GM03348 (cell line): ENCODE measurements at places on chromosomes 3 and 15.
A peak's percentile ranks its signal among the peaks of the same experiment; 100 is the strongest.

DNA sequence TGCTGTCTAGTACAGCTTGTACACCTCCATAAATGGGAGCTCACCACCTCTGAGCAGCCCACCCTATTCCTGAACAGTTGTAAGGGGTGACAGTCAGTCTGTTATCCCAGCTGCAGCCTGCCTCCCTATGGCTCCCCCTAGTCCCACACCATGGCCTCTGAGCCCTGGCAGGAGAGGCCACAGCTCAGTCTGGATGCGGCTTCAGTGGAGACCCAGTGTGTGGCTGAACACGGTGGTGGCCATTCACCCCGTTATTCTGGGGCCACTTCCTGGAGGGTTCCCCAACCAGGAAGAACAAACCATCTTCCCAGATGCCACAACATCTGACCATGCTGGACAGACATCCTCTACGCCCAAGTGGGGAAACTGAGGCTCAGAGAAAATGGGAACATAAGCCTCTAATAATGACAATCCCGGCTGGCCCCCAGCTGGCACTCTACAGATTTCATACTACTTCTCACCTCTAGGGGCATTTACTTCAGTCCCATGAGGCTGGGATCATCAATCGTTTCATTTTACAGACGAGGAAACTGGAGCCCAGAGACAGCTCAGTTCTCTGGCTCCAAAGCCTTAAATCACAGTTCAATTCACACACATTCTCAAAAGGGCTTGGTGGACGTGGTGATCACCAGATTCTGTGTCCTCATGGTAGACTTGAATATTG lies 9.2 kb upstream of the GRIP2 start:
- peak; percentile 63 for DNase-seq

- no peak for DNase-seq
Observed at GRCh38 chr3:53862241-53862640, 15.9 kb downstream of the IL17RB start.

DNA sequence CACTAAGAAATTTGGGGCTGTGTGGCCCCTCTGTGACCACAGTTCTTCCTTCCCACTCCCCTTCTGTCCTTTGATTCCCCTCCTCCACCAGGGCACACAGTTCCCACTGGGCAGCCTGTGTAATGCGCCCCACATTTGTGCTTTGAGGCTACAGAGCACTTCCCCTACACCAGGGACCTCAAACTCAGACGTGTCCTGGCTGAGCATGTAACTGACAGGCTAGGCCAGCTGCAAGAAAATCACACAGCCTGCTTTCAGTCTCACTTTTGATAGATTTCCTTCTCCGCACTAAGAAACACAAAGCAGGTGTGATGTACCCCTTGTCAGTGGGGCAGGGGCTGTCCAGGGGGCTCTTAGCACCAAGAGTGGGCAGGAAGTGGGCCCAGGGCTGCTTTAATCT lies 29.6 kb downstream of the PRKCD start:
- no peak for DNase-seq

GRCh38 chr3:25457671-25458419 lies 29.8 kb downstream of the RARB start:
- no peak for DNase-seq

DNA sequence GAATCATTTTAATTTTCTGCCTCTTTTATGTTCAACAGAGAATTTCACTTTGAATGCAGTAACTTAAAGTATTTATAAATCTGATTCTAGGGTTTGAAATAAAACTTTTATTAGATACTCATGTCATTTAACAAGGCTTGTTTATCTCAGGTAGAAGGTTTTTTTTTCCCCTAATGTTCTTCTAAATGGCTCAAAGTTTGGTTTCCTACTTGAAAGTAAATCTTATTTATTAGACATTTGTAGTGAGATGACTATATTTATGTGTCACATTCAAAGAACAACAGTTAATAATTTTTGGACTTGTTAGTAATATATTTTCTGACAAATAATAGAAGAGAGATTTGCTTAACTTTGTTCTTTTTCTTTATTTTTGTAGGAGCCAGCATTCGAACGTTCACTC lies 63.9 kb downstream of the NEO1 start:
- DNase-seq, result no peak

DNA sequence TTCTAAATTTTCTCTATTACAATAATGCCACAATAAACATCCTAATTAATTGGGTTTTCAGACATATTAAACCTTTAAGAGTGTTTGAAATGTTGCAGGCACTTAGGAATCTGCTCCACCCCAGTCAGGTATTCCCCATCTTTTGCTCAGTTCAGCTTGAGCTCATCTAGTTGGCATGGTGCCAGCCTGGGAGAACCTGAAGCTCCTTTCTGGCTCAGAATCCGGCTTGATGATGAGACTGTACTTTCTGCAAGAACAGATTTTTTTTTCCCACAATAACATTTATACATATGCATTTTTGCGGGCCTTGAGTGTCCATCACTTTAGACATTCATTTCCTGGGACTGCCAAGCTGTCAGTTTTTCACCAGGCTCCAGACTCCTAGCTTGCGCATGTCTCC lies 7.7 kb upstream of the OXSR1 start:
- no peak for DNase-seq

GRCh38 chr3:151445273-151446001 lies 15.4 kb downstream of the IGSF10 start:
- DNase-seq, result peak; percentile 84

DNA sequence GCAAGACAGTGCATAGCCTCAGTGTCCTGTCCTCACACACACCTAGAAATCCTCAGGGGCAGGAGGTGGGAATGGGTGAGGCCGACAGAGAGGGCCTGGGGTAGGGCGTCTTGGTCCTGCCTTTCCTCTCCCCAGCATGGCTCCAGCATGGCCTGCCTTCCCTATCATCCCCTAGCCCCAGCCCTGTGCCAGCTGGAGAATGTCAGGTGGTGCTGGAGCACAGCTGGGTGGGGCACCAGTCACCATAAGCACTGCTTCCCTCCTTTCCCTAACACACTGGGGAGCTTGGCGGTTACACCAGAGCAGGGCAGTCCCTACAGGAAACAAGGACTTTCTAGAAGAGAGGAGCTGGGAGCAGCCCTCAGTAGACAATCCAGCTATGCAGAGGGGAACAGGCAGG lies 236.8 kb downstream of the KLF13 start:
- no peak for DNase-seq

GRCh38 chr3:157487339-157487738 lies 15.9 kb downstream of the VEPH1 start:
- DNase-seq, result no peak

DNA sequence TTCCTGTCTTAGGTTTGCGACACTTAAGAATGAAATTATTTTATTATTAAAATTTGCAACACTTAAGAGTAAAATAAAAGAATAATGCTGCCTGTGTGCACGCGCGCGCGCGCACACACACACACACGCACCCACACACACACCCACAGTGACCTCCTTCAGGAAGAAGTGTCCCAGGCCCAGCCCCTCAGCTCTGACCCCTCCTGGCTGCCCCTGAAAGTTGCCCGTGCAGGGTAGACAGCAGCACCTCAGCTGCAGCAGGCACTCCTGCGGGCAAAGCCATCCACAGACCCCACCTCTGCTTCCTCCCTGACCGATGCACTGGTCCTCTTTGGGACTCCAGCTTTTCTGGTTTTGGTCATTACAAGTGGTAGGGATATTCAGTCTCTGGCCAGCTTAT lies 478.2 kb downstream of the NTRK3 start:
- no peak for DNase-seq

- DNase-seq, result no peak
Observed at GRCh38 chr15:78740904-78741274, 70.4 kb downstream of the ADAMTS7 start.

DNA sequence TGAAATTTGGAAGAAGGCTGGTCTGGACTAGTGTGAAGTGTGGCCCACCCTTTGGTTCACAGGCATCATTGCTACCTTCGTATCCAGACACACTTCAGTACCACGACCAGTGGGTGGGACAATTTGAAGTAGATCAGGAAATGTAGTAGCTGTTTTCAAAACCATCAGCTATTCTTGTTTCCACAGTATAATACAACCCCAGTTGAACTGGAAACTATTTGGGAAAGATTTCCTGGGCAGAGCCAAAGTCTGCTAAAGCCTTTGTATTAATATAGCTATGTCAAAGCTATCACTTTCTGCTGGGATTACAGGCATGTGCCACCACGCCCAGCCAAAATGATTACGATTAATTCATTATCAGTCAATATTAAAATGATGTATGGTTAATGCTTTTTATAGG lies 298.8 kb upstream of the RASGRP1 start:
- DNase-seq, result no peak

DNA sequence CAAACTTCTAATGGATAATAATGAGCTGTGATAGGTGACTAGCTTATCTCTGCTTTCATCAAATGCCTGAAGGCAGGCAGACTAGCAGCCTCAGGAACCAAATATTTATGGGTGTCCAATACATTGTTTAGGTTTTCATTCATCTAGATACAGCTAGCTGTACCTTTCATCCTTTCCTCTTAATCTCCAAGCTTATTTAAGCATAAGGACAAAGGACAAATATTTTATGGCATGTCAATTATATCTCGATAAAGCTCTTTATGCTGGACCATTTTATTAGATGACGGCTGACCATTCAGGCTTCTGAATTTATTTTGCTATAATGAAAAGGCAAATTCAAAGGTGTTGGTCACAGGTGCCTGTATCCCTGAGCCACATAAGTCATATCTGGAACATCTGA lies 16.9 kb downstream of the RBM15B start:
- no peak for DNase-seq

DNA sequence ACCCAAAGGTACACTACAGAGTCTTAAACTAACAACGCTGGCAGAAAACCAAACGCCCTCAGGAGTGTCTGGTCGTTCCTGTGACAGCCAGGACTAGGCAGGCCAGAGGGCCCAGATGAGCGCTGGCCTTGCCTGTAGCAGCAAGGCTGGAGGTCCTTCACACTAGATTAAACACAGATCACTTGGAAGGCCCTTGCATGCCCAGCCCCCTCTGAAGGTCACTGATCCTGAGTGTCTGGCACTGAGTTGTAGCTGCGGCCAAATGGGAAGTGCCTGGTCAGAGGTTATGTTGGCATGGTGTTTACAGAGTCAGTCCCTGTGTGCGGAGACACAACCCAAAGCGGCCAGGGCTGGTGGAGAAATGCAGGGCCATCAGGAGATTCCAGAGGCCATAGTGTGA lies 58.9 kb downstream of the ZNF621 start:
- no peak for DNase-seq

GRCh38 chr3:152742368-152743347 lies 92.3 kb upstream of the P2RY1 start:
- DNase-seq, result no peak

GRCh38 chr3:13083898-13084297 lies 10.7 kb upstream of the IQSEC1 start:
- no peak for DNase-seq

DNA sequence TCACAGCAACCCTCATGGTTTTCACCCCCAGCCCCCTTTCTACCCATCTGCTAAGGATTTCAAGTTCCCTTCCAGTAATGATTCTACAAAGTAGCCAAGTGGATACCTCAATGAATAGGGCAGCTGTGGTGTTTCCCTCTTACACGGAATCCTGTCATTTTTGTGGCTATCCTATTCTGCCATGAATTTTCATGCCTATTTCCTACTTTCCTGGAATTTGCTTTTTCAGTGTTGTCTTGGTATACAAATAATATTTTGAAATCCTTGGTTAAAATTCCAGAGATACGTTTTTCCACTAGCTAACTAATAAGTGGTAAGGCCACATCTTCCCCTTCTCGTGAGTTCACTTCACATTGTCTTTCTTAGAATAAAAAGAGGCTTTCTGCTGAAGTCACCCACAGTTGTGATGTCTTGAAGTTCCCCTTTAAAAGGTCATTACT lies 7.5 kb downstream of the ADPRH start:
- peak; percentile 31 for DNase-seq

GRCh38 chr15:77542491-77543001 lies 90.2 kb downstream of the LINGO1 start:
- DNase-seq, result peak; percentile 40

DNA sequence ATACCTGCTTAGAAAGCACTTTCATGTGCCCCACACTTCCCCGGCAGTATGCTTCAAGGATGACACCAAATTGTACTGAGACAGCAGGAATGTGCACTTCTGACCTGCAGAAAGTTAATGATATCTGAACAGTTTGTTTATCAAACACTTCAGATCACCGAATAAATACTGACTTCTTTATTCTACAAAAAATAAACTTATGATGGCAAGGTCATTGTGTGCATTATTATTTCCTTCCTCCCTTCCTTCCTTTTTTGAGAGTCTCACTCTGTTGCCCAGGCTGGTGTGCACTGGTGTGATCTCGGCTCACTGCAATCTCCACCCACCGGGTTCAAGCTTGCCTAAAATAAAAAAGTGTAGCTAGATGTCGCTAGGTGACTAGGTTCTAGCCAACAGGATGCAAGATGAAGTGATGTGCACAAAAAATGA lies 80.3 kb downstream of the FAIM start:
- DNase-seq, result no peak

GRCh38 chr3:58336135-58336882 lies 3.6 kb downstream of the PXK start:
- peak; percentile 59 for DNase-seq

DNA sequence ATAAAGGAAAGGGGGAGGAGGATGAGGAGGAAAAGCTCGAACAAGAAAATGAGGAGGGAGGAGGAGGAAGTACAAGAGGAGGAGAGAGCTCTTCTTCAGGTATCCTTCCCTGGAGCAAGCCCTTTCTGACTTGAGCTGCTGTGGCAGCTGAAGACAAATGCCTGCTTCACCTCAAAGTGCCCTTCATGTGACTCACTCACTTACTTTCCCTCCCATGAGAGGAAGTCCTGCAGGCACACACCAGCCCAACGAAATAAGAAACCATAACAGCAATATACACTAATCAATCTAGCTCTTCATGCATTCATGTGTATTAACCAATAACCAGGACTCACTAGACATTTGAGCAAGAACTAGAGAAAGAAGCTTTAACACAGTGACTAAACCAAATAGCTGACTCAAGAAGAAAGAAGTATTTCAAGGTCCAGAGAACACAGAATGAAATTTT lies 251.9 kb downstream of the IGSF11 start:
- DNase-seq, result no peak

GRCh38 chr15:25670025-25670554 lies 193.0 kb downstream of the ATP10A start:
- DNase-seq, result peak; percentile 88

DNA sequence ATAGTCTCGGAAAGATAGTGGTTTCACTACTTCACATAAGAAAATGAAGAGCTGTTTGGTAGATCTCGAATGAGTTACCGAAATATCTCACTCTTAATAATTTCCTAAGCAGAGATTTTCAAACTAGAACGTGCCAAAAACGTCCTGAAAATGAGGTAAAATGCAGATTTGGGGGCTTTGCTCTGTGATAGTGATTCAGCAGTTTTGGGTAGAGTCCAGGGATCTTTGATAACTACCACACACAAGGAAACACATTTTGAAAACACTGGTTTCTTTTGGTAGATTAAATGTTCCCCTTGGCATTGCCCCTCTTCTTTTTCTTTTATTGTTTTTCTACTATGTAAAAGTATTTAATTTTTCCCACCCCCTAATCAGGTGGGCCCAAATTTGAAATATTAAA lies 125.9 kb downstream of the EBLN2 start:
- no peak for DNase-seq

DNA sequence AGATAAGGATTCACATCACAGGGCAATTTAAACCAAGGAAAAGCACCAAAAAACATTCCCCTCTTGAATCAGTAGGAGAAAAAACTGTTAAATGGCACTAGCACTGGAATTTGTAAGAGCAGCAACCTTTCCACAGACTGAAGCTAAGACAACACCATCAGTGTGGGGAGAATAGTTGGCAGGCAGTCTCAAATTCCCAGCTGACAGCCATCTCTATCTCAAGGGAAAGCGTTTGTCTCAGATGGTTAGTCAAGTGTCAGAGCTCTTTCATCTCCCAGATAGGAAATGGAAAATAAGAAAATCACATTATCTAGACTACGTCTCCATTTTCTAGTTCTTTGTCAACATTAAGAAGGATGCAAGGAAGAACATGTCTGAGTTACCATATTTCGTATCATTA lies 228.7 kb downstream of the WDR72 start:
- DNase-seq, result no peak
